ENCODE measurements at places on chromosomes 2 and 18.

- no peak for DNase-seq
Measured at GRCh38 chr18:653512-653911, 3.9 kb upstream of the TYMS start.

DNA sequence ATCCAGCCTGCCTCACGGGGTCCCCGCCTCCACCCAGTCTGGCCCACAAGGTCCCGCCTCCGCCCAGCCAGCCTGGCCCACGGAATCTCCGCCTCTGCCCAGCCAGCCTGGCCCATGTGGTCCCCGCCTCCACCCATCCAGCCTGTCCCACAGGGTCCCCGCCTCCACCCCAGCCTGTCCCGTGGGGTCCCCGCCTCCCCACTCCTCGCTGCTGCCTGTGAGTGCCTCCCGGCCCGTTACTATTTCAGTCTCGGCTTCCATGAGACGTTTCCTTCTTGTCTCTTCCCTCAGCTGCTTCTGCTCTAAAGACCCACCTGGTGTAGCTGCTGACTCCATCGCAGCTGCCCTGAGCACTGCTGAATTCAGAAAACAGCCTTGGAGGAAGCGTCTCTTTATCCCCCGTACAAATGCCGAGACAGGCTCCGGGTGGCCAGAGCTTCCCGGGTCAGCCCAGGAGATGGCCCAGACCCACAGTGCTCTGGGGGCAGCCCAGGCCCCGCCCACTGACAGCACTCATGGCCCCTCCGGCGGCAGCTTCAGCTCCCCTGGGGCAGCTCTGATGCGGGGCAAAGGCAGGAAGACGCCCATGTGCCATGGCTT is 69.8 kb downstream of the NFATC1 start:
- DNase-seq = no peak

- no peak for DNase-seq
Measured at GRCh38 chr2:72442270-72442669, 294.6 kb upstream of the CYP26B1 start.

DNA sequence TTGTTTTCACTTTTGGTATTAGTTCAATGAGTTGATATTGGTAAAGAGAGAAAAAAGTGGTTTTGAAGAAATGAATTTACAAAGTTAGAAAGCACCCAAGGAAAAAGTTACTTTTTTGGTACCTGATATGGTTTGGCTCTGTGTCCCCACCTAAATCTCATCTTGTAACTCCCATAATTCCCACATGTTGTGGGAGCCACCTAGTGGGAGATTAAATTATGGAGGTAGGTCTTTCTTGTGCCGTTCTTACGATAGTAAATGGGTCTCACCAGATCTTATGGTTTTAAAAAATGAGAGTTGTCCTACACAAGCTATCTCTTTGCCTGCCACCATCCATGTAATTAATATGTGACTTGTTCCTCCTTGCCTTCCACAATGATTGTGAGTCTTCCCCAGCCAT is 965.6 kb upstream of the NRXN1 start:
- DNase-seq = no peak

GRCh38 chr2:240558236-240558761 is 511 bp upstream of the ANKMY1 start:
- peak; percentile 52 for DNase-seq

DNA sequence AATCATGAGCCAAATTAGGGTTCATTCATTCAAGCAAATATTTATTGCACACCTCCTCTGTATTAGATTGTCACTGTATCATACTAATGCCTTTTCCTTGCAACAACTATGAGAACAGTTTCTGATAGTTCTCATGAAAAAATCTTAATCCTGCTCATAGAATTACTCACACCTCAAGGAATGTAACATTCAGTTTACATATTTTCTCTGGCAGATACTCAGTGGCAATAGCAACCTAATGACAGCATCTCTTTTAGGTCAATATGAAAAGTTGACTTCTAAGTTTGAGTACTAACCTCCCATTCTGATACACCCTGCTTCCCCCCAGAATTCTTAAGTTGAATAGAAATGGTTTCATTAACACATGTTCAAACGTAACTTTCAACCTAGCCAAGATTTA is 132.0 kb downstream of the VWC2L start:
- no peak for DNase-seq

Data from right atrium auricular region (tissue), 2 donors.